ENCODE measurements at places on chromosomes 16 and 17.

DNA sequence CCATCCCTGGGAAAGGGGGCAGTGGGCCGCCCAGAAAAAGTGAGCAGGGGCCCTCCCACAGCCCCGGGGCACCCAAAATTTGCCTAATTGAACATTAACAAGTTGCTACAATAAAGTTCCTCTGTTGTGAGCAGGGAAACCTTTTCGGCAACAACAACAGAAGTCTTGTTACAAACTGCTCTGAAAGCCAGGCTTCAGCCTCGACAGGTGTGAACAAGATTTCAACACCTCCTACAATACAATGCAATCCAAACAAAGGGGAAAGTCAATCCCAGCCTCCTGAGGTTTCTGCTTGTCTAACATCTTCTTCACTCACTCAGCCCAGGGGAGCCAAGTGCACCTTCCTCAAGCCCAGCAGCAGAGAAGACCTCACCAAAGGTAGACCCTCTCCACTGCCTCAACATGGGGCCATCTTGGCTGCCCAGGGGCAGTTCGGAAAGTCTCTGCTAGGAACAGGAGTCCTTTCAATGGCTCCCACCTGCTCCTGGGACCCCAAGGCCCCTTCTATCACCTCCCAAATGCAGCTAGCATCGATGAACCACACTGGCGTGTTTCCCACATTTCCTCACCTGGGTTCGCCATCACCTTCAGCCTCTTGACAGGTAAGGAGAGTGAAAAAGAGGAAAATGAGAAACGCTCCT lies 19.1 kb downstream of the ZFHX3 start:
- no peak for DNase-seq

DNA sequence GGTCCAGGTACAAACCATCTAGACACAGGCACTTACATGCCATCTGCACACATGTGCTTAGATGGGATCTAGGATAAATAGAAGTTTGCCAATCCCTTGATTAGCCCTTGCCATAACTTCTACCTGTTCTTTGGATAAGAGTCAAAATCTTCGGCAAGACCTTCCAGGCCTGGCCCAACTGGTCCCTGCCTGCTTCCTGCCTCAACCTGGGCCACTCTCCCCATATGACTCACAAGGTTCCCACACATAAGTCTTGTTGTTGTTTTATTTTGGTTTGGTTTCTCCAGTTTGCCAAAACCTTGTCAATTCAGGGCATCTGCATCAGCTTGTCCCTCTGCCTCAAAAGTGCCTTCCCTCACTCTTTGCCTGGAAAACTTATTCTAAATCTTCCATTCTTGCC lies 95.3 kb upstream of the XYLT1 start:
- no peak for DNase-seq

GRCh38 chr17:4234401-4234800 lies 29.4 kb downstream of the ANKFY1 start:
- DNase-seq: no peak

DNA sequence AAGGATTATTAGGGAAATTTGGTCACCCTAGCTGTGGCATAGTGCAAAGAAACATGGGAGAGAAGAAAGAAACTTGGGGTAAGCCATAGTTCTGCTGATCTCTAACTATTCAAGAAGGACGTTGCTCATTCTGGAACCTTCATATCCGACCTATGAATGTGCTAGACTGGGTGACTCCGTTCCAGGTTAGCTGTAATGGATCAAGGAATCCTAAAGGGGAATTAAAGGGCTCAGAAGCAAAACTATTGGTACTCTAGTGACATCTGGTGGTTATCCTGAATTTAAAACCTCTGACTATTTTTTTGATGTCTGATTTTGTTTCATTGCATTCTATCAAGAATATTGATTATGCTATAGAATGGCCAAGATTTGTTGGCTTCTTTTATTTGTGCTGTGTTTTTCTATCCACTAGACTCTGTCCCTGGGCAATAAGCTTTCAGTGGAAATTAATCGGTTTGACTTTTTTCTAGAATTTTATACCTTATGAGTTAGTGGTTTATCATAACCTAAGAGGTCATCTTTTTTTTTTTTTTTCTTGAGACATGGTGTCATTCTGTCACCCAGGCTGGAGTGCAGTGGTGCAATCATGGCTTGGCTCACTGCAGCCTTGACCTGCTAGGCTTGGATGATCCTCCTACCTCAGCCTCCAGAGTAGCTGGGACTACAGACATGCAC lies 19.5 kb downstream of the PCTP start:
- DNase-seq: no peak

GRCh38 chr16:49168126-49168525 lies 113.5 kb downstream of the CBLN1 start:
- DNase-seq: no peak

- no peak for DNase-seq
Measured at GRCh38 chr17:50470426-50470825, 1.7 kb upstream of the CHAD start.

- no peak for DNase-seq
Measured at GRCh38 chr16:54136276-54136625, 150.3 kb downstream of the IRX3 start.

GRCh38 chr17:28963055-28963611 lies 11.8 kb upstream of the PHF12 start:
- DNase-seq: no peak

DNA sequence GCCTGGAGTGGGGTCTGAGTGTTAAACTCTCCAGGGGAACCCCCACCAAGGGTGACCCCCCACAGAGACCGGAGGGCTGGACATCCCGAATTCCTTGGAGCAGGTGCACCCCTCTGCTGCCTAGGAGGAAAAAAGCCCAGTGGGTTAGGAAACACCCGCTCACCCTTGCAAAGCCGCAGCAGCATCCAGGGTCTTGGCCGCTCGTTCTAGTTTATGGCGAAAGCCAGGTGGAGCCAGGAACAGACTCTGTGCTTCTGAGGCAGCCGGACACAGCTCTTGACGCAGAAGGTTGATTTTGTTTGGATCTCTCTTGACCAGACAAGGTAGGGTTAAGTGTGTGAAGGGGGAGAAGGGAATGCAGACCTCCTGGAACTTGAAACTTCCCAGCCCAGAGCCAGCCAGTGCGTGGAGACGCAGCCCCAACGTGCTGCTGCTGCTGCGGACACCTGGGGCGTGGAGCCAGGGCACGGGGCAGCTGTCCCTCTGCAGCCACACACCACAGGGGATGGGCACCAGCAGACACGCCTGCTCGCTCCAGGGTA lies 154.5 kb downstream of the LAT start:
- no peak for DNase-seq

GRCh38 chr17:80262291-80262690 lies 1.6 kb downstream of the RNF213 start:
- no peak for DNase-seq

GRCh38 chr16:47392081-47392480 lies 68.8 kb downstream of the ITFG1 start:
- no peak for DNase-seq

DNA sequence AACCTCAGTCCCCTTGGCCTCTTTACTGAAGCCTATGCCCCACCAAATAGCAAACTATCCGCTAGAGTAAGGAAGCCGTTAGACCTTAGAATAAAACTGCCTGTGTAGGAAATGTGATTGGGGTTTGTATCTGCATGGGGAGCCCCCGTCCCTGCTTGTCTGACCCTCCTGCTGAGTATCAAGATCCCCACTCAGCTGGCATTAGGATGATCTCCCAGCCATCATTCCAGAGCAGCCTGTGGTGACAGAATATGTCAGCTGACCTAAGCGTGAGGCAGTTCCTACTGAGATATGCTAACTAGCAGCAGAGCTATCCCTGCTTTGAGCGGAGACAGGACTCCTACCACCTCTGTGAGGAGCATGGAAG lies 645 bp upstream of the GFOD2 start:
- no peak for DNase-seq

- no peak for DNase-seq
Measured at GRCh38 chr17:40516581-40517285, 15.3 kb upstream of the TNS4 start.

GRCh38 chr16:11099672-11100205 lies 155.4 kb downstream of the CLEC16A start:
- no peak for DNase-seq
